ENCODE measurements at places on chromosomes 6 and 20.

- no peak for DNase-seq
Measured at GRCh38 chr6:150491131-150491810, 108.4 kb upstream of the PLEKHG1 start.

- no peak for DNase-seq
Measured at GRCh38 chr6:139289233-139289632, 2.6 kb downstream of the TXLNB start.

GRCh38 chr6:13729891-13730290, 18.3 kb upstream of the RANBP9 start:
- DNase-seq = no peak

DNA sequence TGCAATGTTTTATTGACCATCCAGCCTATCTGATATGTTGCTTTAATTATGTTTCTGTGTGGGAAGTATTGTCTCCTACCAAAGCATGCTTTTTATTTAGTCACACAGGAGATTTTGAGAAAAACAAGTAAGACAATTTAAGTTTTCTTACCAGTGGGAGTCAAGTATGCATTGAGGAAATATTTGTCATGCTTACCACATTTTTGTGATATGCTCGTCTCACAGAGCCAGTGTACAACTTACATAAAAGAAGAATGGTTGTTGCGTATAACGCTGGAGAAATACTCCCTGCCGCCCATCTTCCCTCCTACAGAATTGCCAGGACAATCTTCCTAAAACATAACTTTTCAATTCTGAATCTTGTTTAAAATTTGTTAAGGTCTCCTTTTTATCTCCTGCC, 37.1 kb upstream of the FILIP1 start:
- no peak for DNase-seq

- peak; percentile 56 for DNase-seq
Measured at GRCh38 chr20:52972190-52972937, at the start of gene TSHZ2. Gene TSHZ2, plus strand, starts transcription at chr20:52972358. Its CDS starts 936 bp downstream, at chr20:52973294.

DNA sequence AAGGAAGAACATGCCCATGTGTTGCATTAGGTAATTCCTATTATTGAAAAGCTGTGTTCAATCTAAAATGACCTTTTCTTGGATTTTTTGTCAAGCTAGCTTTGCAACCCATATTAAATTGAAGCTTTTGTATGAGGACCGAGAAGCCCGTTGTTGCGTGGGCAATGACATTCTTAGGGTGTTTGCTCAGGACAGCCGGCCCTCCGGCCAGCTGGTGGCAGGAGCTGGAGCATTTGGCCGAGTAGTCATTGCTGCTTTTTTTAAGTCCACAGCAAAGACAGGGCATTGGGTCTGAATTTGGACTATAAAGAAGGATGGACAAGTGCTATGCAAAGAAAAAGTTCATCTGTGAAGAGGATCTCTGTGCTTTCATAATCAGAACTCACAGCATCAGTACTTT, 365.8 kb downstream of the SAMD5 start:
- DNase-seq = no peak

DNA sequence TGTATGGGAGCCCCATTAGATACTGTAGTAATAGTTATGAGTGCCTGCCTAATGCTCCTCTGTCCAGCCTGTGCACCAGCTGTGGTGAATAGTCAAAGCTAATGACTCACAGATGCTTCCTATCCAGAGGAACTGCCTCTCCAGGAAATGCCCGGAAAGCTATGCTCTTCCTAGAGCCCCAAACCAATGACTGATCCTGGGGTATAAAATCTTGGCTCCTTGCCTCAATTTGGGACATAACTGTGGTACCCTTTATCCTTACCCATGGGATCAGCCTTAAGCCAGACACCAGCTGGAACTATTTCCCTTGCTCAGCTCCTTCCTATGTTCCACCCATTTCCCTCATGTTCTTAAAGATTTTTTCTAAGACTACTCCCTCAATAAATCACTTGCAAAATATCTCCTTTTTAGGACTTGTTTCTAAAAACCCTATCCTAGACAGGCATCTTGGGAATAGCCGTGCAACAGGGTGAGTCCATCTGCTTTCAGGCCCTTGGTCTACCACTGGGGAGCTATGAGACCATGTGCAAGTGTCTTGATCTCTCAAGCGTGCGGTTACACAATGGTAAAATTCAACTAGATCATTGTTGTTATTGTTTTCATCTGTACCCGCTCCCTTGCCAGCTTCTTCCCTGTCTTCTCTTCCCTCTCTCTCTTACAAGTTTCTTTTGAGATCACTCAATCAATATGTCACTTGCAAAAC, 283.7 kb downstream of the BTBD3 start:
- no peak for DNase-seq

- no peak for DNase-seq
Measured at GRCh38 chr6:35173044-35173426, 31.9 kb upstream of the TCP11 start.

Measured in H1 (cell line).